ENCODE measurements at places on chromosomes 7 and 10. TPM values are rescaled to one million over a fixed set of nuclear protein-coding genes. Genes with fewer than 3 reads are reported as not detected.

Gene PMPCB
- 47.0 TPM for total RNA-seq

Gene PROSER2
- total RNA-seq, result 12.8 TPM

Gene CPN1
- total RNA-seq, result not detected

Gene NAT16
- total RNA-seq, result not detected

Gene GATA3
- total RNA-seq, result 1.7 TPM

Gene EBF3
- total RNA-seq, result 0.10 TPM

Gene RASSF4
- 54.7 TPM for total RNA-seq

Gene ENO4
- total RNA-seq, result 0.50 TPM

Gene CLRN3
- not detected for total RNA-seq

Gene OR2A5
- not detected for total RNA-seq

Gene ABCB4
- 0.16 TPM for total RNA-seq

- DNase-seq, result no peak
Measured at GRCh38 chr7:92466682-92467081, 11.1 kb downstream of the ERVW-1 start.

DNA sequence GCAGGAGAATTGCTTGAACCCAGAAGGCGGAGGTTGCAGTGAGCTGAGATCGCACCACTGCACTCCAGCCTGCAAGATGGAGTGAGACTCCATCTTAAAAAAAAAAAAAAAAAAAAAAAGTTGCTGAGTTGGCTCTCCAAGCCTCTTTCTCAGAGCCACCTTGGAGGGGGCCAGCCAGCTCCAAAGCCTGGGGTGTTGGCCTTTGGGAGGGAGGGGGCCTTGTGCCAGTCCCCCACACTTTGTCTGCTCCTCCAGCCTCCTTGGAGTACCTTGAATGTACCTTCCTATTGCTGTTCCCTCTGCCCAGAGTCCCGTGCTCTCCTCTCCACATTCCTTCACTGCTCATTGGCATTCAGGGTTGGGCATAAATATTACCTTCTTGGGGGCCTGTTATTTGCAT lies 62.4 kb downstream of the GRK5 start:
- no peak for DNase-seq

DNA sequence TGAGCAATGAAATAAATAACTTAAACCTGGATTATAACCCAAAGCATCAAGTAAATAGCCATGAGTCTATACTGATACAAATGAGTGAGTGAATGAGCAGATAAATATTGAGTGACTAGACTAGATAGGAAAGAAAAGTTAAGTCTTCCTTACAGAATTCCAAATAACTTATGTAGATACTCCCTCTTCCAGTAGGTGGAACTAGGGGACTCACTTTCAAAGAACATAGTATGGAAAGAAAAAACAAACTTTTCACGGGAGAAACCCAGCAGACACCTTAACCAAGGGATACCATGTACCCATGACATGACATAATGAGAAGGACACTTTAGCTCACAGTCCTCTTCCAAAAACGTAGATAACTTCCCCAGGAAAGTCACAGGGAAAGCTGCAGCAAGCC lies 32.2 kb downstream of the CSGALNACT2 start:
- DNase-seq, result no peak

GRCh38 chr7:11742496-11742895 lies 89.5 kb downstream of the THSD7A start:
- DNase-seq, result no peak

- no peak for DNase-seq
Measured at GRCh38 chr10:86580521-86580891, 58.9 kb upstream of the WAPL start.

DNA sequence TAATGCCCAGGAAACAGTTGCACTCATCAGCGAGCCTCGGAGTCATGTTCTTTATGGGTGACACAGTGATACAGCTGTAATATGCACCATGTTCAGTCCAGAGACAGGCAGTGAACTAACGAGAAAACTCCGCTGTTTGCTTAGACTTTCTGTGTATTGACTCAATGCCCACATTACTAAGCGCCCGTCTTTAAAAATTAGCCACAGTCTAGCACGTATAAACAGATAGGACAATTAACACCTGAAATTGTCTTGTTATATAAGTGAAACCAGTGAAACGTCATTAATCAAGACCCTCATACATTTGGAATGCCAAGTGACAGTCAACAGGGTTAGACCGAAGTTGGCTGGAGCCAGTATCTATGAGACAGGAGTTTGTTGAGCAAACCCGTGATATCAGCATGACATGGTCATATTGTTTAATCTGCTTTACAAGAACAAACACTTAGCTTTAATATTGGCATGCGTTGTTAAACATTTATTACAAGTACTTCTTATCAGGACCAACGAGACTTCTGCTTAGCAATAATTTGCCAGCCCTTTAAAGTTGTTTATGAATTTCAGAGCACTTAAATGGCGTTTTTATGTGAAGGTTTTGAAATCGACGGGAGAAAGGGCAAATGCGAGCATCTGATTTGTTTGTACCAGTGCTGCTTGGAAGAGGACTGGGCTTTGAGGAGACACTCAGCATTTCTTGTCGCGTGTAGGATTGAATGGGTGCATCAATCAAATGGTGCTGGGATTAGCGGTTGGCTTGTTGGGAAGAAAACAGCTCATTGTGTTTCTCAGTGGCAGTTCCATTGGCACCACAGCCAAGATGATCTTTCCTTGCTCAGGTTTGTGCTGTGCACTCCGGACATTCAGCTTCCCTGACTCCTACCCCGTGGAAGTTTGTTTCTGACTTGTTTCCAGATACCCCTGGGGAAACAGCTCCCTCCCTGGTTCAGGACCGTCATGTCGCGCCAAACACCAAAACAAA lies 56.3 kb downstream of the CAMK1D start:
- DNase-seq, result no peak

DNA sequence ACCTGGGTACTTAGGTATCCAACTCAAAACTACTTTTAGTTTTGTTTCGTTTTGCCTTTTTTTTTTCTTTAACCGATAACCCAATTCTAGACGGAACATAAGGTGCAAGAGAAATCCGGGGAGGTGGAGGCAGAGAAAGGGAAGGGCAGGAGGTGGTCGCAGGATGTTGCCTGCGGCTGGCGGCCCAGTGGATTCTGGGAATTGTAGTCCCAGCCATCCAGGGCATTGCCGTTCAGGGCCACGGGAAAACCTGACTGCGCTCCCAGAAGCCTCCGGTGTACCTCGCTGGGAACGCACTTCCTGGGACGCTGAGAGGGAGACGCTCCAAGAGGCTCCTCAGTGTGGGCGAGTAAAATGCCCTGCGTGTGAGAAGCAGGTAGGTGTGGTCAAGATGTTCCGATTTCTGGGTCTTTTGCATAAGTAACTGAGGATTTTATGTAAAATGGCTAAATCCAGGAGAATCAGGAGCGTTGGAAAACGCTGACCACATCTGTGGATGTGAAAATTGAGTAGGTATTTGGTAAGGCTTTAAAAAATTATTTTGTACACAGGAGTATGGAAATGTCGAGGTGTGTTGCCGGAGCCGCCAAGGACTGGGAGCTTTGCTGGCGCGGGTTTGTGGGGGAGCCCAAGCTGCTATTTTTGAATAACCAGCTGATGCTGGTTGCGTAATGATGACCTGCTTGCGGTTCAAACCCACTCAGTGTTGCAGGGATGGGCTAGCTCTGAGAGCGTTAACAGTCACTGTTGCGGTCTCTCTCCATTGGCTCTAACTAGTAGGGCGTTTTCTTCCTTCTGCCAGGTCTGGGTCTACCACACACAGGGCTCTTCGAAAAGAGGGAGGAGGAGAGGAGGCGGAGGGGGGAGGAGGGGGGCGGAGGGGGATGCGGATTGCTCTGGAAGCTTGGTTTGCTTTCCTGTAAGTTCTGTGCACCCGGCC lies at the start of gene CLDN12:
TSS of gene CLDN12 (plus strand) at position 288 of the 940 bp plus-strand sequence. CDS start 9,216 bp downstream, outside the sequence.
- DNase-seq, result peak; percentile 81

- no peak for DNase-seq
Measured at GRCh38 chr7:83872501-83872900, 223.6 kb upstream of the SEMA3E start.

DNA sequence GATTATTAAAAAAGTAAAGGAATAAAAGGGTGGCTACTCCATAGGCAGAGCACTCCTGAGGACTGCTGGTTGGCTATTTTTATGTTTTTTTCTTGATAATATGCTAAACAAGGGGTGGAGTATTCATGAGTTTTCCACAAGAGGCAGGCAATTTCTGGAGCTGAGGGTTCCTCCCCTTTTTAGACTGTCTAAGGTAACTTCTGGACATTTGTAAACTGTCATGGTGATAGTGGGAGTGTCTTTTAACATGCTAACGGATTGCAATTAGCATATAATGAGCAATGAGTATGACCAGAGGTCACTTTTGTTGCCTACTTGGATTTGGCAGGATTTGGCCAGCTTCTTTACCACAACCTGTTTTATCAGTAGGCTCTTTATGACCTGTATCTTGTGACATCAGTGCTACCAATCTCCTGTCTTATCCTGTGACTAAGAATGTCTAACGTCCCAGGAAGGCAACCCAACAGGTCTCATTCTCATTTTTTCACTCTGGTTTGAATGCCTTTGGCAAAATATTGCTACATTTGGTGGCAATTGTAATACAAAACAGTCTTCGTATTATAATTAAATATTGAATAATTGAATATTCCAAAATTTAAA lies 587.8 kb upstream of the POM121L12 start:
- DNase-seq, result no peak

DNA sequence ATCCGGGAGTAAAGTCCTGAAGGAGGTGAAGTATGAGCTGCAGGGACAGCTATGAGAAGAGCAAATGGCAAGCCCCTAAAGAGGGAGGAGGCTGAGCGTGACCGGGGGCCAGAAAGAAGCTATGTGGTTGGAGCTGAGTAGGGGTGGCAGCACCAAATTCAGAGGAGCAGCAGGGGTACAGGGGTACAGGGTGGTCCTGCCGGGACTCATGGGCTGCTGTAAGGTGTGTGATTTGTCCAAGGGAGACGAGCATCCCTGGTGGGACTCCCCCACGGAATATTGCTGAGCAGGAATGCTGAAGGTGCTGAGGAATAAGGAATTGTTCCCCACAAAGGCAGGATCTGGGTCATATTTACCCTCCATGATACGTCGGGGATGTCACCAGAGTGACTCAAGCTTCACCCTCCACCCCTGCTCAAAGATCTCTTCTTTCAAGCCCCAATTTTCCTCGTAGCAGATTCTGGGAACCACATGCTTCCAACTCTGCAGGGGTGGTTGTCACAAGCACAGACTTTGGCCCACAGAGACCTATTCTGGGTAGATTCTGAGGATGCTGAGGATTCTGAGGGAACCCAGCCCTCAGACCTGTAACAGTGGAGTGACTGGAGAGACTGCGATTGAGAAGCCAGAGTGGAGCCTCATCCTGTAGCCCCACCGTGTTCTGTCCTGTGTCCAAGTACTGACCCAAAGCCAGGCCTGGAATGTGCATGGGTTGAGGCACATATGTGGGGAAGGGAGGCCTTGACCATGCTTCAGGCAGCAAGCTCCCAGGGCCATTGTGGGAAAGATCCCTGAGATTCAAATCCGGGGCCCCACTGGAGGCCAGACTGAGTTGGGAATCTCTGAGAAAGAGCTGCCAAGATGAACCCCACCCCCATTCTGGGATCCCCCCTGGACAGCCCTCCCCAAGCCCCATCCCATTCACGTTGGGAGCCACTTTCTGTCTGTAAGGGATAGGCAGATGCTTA lies 4.2 kb downstream of the SFTPD start:
- no peak for DNase-seq

- no peak for DNase-seq
Measured at GRCh38 chr7:3078514-3078913, 34.8 kb upstream of the CARD11 start.

DNA sequence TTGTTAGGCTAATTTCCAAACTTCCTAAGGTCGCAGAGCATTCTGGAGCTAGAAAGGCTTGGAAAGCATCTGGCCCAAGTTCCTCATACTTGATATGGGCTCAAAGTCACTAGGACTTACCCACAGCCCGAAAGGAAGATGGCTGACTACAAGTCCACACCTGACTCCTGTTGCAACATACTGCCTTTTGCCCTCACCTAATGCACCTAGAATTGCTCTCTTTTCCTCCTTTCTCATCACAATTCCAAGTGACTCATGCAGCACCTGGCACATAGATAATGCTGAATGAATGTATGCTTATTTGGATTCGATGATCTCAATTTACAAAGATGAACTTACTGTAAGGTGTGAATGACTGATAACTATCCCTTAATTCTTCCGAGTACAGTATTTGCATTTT lies 131.5 kb downstream of the SORBS1 start:
- no peak for DNase-seq

DNA sequence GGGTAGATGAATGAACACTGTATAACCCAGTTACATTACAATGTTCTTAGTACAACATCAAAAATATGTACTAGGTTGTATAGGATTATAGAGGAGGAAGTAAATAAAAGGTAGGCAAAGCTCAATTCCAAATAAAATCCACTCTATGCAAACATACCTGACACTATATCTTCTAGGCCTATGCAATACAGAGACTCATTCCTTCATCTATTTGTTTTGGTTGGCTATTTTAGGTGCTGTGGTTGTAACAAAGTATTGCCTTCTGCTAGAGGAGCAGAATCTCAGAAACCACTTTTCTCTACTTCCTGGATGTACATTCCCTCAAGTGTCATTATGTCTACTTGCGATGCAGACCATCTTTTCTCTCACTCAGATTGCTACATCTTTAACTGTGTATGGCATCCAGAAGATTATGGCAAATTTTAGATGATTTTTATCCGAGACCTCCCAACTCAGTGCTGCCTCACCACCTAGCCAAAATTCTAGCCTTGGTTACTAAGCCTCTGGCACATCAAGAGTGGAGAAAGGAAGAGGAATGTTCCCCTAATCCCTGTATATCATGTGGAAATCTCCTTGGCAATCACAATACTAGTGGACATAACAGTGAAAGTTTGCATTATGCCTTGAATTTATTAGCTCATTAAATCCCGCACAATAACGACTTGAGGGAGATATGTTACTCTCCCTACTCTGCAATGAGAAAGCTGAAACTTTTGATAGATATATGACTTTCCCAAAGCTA lies 5.5 kb upstream of the TFPI2 start:
- no peak for DNase-seq

DNA sequence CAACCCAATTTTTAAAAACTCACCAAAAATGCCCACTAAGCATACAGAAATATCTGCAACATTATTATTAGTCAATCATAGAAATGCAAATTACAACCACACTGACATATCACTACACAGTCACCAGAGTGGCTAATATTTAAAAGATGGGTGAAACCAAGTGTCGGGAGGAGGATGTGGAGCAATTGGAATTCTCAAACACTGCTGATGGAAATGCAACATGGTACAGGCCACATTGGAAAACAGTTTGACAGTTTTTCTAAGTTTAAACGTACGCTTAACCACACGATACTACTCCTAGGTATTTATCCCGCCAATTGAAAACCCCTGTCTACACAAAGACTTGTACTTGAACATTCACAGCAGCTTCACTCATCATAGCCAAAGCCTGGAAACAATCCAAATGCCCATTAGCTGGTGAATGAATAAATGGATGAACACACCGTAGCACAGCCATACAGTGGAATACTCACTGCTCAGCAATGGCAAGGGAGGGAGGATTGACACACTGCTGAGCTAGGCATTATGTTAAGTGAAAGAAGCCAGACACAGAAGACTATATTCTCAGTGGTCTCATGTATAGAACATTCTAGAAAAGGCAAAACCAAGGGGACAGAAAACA lies 16.3 kb downstream of the GCK start:
- no peak for DNase-seq

GRCh38 chr10:79242620-79243152 lies 104.6 kb upstream of the PPIF start:
- peak; percentile 89 for DNase-seq
